Esophagus muscularis mucosa (tissue), 4 donors: ENCODE measurements at places on chromosomes 3 and 15. TPM values are rescaled to one million over a fixed set of nuclear protein-coding genes. Genes with fewer than 3 reads are reported as not detected.

- no peak for DNase-seq
Measured at GRCh38 chr3:10342781-10343180, 21.9 kb upstream of the SEC13 start.

DNA sequence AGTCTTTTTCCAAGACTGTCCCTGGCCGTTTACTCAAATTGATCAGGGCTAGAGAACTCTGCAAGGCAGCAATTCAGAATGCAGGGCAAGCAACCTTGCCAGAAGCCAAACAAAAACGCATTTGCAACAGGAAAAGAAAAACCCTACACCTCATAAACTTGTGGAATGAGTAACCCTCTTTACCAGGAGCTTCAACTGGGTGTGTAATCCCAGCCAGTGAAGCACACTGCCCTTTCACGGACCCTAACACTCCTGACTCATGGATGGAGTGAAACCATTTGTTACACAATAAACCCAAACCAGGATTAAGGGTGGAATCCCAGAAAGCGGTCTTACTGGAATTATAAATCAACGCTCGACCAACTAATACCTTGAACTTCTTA, 14.8 kb upstream of the LDHAL6B start:
- no peak for DNase-seq

GRCh38 chr3:14317057-14317553, 85.3 kb upstream of the SLC6A6 start:
- no peak for DNase-seq

DNA sequence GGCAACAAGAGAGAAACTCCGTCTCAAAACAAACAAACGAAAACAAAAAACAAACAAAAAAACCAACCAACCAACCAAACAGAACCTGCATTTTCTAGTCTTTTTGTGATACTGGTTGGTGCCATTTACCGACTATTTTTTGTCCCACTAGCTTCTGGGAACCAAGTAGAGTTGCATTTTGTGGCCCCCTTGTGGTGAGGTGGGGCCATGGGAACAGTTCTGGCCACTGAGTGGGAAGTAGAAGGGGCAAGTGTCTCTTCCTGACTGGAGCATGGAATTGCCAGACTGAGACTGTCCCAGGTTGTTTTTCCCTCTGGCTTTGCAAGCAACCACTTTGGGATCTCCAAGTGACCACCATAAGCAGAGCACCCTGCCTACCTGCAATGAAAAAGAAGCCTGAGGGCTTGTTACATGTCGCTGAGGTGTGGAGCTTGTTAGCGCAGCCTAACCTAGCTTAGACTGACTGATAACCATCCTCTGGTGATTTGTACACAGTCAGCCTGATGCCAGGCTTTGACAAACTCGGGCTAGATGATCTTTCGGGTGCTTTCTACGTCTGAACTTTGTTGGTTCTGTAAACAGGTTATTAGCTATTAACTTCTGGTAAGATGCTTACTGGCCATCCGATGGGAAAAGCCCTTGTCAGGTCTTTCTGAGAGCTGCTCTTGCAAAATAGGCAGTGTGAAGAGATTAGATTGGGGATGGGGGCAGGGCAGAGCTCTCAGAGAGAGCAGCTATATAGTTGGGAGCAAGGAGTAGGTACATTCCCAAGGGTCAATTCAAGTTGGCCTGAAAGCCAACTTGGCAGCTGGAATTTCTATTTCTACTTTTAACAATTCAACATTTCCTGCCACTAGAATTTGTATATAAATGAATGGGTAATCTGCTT, 172.2 kb downstream of the SSR3 start:
- no peak for DNase-seq

- DNase-seq: no peak
Measured at GRCh38 chr3:38960953-38961622, 90.7 kb downstream of the SCN11A start.

DNA sequence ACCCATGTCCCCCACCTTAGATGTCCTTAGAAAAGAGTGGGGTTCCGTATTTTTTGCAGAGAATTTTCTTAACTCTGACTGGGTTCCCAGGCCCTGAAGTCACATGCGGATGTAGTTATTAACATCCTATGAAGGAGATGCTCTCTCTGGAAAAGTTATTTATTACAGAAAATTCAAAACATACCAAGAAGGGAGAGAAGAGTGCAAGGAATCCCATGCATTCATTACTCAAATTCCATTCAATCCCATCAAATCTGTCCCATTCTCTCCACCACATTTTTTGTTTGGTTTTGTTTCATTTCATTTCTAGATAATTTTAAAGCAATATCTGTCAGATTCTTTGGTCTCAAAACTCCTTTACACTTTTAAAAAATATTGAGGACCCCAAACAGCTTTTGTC, 34.3 kb upstream of the ANKRD34C start:
- DNase-seq: no peak

DNA sequence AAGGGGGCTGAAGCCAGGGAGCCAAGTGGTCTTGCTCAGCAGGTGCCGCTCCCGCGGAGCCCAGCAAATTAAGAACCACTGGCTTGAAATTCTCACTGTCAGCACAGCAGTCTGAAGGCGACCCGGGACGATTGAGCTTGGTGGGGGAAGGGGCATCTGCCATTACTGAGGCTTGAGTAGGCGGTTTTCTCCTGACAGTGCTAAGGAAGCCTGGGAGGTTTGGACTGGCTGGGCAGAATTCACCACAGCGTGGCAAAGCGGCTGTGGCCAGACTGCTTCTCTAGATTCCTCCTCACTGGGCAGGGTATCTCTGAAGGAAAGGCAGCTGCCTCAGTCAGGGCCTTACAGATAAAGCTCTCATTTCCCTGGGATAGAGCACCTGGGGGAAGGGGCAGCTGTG, 57.0 kb upstream of the GPR149 start:
- no peak for DNase-seq

DNA sequence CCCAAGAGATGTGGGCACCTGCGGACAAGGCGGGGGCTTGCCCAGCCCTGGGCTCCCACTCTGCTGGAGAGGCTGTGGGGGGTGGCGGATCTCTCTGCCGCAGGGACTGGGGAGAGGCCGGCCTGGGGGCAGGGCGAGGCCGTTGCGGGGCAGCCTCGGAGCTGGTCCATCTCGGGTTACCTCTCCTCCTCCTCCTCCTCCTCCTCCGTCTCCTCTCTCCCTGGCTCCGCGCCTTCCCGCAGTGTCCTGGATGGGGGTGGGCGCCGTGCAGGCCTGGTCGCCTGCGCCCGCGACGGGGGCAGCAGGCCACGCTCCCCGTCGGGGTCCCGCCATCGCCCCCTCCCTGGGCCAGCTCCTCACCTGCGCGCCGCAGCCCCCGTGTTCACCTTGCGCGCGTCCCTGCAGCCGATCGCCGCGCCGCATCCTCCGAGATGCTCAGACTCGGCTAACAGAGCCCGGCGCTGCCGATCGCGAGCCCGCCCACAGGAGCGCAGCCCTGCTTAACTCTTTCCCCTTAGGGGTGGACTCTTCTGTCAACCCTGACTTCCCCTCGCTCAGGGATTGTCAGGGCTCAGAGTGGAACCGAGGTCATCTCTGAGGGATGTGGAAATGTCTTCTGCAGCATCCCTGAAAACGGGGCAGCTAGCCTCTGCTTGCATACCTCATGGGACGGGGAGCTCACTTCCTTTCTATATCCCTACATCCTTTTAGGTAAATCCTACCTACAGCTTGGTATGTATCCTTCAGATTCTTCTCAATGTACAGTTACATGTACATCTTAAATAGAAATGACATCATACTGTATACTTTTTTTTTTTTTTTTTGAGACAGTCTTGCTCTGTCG, at the start of gene PRRT3:
Gene PRRT3 (minus strand): TSS at position 447 of the 844 bp plus-strand sequence. CDS start 2,293 bp downstream, outside the sequence.
- DNase-seq: no peak

DNA sequence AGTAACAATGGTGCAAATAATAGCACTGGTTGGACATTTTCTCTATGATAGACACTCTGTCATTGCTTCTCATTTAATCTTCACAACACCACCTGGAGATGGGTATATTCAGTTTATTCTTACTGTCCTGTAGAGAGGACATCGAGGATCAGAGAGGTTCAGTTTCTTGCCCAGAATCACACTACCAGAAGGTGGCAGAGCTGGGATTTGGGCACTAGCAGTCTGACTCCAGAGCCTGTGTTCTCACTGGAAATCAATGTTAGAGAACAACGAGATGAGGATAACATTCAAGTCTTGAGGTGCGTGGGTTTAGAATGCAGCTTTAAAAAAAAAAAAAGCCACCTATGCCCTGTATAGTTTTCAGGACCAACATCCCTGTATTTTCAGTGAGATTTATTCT, 127.8 kb downstream of the SYNPR start:
- no peak for DNase-seq

DNA sequence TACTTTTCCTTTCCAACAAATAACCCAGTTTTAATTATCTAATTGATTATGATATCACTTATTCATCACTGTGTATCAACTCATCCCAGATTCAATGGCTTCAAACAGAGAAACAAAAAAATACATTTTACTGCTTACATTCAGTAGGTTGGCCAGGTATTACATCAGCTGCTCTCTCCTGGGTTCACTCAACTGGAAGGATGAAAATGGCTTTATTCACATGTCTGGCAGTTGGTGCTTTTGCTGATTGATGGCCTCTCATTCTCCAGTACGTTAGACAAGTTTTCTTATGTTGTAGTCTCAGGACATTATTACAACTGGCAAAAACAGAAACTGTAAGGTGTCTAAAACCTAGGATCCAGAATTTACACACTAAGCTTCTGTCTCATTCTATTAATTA, 811.0 kb upstream of the ALCAM start:
- no peak for DNase-seq

DNA sequence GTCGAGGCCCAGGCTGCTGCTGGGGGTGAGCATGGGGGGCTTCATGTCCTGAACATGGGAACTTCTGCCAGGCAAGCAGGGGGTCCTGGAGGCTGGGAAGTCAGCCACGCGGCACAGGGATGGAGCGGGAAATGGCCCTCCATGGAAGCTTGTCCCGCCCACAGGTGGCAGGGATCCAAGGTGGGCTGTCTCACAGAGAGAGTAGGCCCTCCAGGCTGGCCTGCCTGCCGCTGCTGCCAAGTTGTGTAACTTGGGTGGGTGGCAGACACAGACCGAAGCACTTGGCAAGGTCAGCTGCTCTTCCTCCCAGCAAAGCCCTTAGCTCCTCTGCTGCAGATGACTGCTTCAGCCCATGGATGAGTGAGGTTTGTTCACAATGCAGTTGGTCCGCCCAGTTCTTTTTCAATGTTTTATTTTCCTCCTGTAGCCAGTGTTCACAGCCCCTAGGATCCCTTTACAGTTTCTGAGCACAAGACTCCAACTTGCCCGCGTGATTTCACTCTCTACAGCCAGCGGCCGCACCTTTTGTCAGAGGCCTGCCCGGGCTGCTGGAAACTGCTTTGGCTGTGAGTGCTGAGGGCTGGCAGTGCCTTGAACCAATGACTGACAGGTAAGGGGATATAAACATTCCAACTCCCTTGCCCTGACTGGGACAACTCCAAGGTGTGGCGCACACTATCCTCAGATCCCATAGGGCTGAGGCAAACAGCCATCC, 26.7 kb downstream of the HCN4 start:
- no peak for DNase-seq

GRCh38 chr3:142117056-142117851, 32.1 kb downstream of the TFDP2 start:
- no peak for DNase-seq

DNA sequence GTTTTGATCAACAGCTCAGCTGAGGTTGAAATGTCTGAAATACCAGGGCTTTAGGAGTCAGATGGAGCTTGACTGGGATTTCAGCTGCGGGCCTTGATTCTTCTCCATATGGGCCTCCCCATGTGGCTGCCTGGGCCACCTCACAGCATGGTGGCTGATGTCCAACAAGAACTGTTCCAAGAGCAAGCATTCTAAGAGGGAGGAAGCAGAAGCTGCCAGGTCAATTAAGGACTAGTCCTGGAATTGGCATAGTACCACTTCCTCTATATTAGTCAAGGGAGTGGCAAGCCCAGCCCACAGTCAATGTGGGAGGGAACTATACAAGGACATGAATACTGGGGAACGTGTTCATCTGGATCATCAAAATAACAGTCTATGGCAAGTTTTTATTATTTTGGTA, 181.7 kb upstream of the ANKRD28 start:
- DNase-seq: peak; percentile 74

- DNase-seq: no peak
Measured at GRCh38 chr3:151639418-151639740, 94.3 kb upstream of the AADACL2 start.

DNA sequence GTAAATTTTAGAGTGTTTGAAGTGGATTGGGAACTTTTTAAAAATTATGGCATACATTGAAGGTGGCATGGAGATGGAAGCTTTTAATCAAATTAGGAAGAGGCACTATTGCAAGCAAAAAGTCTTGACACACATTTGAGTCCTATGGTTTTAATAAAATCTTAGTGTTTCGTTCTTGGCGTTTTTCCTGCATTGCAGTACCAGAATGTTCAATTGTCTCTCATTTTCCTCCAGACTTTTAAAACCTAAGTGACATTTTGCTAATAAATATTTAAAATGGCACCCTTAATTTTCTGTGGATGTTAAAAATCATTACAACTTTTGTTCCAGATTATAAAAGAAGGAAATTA, 2.2 kb downstream of the TGFBR2 start:
- DNase-seq: no peak

- no peak for DNase-seq
Measured at GRCh38 chr3:38274864-38275649, 7.0 kb upstream of the SLC22A14 start.

DNA sequence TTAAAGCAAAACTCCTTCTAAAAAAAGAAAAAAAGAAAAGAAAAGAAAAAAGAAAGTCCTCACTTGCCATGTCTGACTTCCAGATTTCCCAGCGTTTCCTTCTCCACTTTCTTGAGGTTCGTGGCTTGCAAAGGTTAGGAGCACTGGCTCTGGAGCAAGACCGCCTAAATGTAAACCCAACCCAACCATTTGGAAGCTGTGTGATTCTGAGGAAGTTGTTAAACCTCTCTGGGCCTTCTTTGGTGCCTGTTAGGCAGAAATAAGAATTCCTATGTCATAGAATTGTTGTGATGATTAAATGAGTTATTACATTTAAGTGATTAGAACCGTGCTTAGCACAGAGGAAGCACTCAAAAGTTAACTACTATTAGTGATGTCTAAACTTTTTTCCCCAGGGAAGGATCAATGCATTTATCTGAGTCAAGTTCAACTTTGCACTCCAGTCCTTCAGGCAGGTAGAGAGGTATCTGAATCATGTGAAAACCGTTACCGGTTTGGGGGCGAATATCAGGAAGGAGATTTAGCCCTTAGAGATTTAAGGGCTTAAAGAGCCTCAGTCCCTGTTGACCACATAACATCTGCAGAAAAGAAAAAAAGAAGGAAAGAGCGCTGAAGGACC, 78.3 kb upstream of the HES1 start:
- DNase-seq: no peak

GRCh38 chr15:84387086-84387485, 151.5 kb downstream of the GOLGA6L4 start:
- DNase-seq: peak; percentile 60

GRCh38 chr15:61871926-61872522, 188.2 kb downstream of the VPS13C start:
- DNase-seq: no peak

The EXOG gene
- 28.0 TPM for total RNA-seq

The NOX5 gene
- total RNA-seq: 0.66 TPM

The GOLGA6L2 gene
- total RNA-seq: not detected

The POU1F1 gene
- total RNA-seq: not detected

The SHQ1 gene
- 8.7 TPM for total RNA-seq

The TMEM212 gene
- total RNA-seq: not detected

The GOLGA6B gene
- total RNA-seq: not detected

The ARHGAP11A gene
- total RNA-seq: 1.3 TPM

The RBPMS2 gene
- total RNA-seq: 50.3 TPM

The TMC3 gene
- 0.52 TPM for total RNA-seq

The USP13 gene
- 8.7 TPM for total RNA-seq
